ENCODE measurements at places on chromosomes 4 and X. TPM values are rescaled to one million over a fixed set of nuclear protein-coding genes. Genes with fewer than 3 reads are reported as not detected.

C4orf51 gene
- total RNA-seq, result not detected

CD99 gene
- 283 TPM for total RNA-seq

PRSS12 gene
- not detected for total RNA-seq

- no peak overlapping the region for H3K27ac ChIP-seq
- no peaks in the 10 kb centered on the region for H3K27me3 ChIP-seq
- no peaks in the 10 kb centered on the region for H3K36me3 ChIP-seq
- no peak overlapping the region for H3K4me3 ChIP-seq
Measured at GRCh38 chr4:181677201-181677600, 566.0 kb upstream of the TENM3 start.

DNA sequence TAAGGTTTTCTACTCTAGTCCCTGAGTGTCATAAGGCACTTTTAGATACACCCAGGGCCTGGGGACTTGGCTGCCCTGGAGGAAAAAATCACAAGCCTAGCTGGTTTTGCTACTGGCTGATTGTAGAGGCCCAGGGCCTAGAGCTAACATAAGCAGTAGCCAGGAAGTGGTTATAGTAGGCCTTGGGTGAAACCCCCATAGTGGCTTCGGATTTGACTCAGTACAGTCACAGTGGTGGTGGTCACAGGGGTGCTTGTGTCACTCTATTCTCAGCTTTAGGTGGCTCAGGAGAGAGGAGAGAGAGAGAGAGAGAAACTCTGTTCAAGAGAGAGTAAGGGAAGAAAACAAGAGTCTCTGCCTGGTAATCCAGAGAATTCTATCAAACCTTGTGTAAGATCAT lies 194.5 kb upstream of the EDA2R start:
- H3K4me3 ChIP-seq, result no peak overlapping the region
- no peaks in the 10 kb centered on the region for H3K36me3 ChIP-seq
- no peaks in the 10 kb centered on the region for H3K27me3 ChIP-seq
- no peak overlapping the region for H3K27ac ChIP-seq
- peak; percentile 9 for DNase-seq
- H3K4me1 ChIP-seq, result no peaks in the 10 kb centered on the region

DNA sequence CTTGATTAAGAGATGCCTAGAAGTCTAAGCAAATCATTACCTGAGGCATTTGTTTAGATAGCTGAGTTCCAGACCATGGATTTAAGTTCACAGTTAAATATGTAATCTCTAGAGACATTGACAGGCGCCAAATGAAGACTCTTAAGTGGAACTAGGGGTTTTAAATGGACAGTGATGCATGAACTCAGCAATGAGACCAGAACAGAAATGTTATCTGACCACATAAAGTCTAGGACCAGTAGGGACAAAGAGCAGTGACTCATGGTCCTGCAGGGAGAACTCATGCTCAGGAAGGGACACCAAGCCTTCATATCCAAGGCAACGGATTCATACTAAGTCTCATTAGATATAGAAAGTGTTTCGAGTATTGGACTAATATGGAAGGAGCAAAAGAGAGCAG lies 152.3 kb downstream of the PPARGC1A start:
- no peak for DNase-seq
- H3K4me3 ChIP-seq, result no peak overlapping the region
- no peaks in the 10 kb centered on the region for H3K27me3 ChIP-seq
- H3K4me1 ChIP-seq, result no peaks in the 10 kb centered on the region
- no peaks in the 10 kb centered on the region for H3K36me3 ChIP-seq
